Neuronal stem cell (in vitro differentiated cells): ENCODE measurements at places on chromosomes 13 and 19.
A peak's percentile ranks its signal among the peaks of the same experiment; 100 is the strongest.

DNA sequence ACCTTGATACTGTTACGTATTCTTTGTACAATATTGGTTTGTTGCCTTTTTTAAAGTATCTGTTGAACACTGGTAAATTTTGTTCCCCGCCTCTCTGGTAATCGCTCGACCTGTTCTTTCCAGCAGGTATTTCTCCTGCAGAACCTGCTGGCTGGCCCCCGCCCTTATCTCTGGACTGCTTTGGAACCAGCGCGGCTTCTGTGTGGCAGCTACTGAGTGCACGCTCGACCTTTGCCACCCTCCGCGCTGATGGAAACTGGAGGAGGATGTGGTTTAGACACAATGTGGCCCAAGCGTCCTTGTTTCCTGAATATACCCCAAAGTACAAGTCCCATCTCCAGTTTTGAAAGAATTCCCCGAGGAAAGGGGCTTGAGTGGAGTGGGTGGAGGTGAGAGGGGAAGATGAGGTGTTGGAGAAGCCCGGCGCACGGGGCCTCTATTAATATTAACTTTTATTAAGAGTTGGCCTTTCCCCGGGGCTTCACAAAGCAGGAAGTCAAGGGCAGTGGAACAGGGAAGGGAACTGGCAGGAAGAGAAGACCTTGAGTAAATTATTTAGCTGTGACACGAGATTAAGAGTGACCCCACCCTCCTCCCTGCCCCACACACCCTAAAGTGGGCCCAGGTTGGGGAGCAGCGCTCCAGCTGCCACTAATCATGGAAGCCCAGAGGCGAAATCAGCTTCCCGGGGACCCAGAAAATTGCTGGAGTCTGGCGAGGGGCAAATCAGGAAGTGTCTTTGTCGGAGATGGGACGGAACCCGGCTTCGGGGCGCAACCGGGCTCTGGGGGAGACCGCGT, 16.0 kb downstream of the CDX2 start:
- no peak for DNase-seq

- DNase-seq, result no peak
Observed at GRCh38 chr13:51057001-51057400, 54.1 kb downstream of the C13orf42 start.

- DNase-seq, result peak; percentile 96
Observed at GRCh38 chr13:99200432-99201167, at the start of gene UBAC2. Gene UBAC2, plus strand, starts transcription at chr13:99200854. Its CDS starts 55 bp downstream, at chr13:99200909.

GRCh38 chr19:13951799-13952153, 533 bp upstream of the DCAF15 start:
- DNase-seq, result no peak

DNA sequence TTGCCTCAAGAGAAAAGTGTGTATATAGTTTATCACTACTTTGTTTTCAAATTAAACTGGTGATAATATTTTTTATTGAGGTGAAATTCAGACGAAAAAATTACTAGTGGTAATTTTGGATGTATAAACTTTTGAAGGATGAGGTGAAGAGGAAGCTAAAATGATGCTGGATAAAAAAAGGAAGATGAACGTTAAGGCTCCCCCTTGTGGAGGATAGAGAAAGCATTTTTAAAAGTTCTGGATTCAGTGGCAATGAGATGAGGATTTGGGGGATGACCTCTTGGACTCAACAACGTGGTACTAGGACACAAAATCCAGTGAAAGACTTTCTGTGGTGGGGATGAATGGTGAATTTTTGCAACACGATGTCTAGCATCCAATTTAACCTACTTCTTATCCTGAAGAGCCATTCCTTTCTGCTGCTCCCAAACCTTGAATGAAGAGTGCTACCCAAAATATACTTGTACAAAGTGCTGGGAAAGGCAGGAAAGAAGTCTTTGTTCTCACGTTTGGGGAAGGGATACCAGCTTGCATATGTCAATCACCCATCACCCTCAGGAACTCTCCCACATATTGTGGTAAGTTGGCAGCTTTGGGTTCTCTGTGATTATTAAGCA, 7.3 kb upstream of the SIGLEC5 start:
- no peak for DNase-seq

GRCh38 chr19:848386-848921, 3.6 kb upstream of the ELANE start:
- no peak for DNase-seq

GRCh38 chr19:44111910-44112463, 1.2 kb upstream of the ZNF225 start:
- DNase-seq, result peak; percentile 57

- DNase-seq, result no peak
Observed at GRCh38 chr19:29543381-29543780, 17.6 kb downstream of the VSTM2B start.

GRCh38 chr19:51480590-51480989, 2.3 kb downstream of the CEACAM18 start:
- DNase-seq, result no peak

DNA sequence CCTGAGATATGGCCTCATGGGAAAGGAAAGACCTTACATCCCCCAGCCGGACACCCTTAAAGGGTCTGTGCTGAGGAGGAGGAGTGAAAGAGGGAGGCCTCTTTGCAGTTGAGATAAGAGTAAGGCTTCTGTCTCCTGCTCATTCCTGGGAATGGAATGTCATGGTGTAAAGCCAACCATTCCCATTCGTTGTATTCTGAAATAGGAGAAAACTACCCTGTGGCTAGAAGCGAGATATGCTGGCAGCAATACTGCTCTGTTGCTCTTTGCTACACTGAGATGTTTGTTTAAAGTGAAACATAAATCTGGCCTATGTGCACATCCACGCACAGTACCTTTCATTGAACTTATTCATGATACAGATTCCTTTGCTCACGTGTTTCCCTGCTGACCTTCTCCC, 783 bp upstream of the ZNF587B start:
- DNase-seq, result no peak
